ENCODE measurements at places on chromosomes 11 and 22.

DNA sequence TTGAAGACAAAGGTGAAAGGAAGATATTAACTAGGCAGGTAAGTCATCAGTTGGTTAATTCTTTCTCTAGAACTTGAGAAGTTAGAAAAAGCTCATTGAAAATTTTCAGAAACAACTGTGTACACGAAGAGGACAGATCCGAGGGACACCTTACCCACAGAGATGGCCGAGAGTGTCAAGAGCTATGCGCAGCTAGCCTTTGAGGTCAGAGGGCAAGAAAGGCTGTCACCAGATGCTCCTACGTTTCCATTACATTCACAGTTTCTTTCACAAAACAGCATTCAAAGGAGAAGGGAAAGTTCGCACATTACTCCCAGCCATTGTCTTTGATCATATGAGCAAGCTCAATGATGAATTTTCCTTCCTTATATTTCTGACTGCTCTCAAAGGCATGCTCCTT is 34.8 kb downstream of the YPEL1 start:
- no peak for DNase-seq

DNA sequence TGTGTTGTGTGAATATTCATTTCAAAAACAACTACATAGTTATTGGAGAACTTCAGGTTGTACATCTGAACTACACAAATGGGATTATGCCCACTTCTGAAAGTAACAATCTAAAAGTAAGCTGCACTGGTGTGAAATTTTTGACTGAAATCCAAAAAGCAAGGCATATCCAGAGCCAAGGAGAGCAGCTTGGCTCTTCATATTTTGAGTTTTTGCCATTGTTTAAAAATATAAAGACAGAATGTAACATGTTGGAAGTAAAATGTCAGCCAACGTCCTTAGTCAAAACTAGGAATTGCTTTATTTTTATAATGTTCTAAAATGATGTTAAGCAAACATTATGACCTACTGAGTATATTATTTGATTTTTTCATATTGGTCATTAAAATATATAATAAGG is 45.8 kb upstream of the NOX4 start:
- DNase-seq: no peak

GRCh38 chr22:32411402-32411801 is 645 bp downstream of the RTCB start:
- DNase-seq: no peak

GRCh38 chr11:2686360-2687222 is 13.2 kb downstream of the KCNQ1OT1 start:
- DNase-seq: no peak

DNA sequence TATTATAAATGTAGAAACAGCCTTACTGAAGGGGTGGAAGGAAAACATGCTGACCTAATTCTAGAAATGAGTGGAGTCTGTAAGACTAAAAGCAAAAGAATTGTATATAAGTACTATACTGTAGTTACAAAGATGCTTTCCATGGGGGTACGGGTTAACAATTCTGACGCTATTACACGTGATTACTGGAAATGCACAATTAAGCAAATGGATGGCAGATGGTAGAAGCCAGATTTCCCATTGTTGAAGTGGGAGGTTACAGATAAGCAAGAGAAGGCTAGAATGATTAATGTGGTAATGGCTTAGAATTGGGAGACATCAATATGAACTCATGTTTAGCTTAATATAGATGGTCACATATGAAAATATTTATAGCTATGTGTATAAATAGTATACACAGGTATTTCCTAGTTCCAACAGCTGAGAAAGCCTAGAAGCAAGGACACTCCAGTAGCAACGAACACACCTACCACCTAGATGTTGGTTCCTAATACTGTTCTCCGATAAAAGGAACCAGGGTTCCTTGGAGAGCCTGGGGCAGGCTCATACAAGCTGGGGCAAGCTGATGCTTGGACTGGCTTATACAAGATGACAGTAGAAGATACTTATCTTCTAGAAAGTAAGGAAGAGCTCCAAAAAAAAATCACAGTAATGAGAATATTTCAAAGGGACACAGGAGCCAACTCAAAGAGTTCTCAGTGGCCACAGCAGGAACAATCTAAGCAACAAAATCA is 13.5 kb downstream of the SMC1B start:
- no peak for DNase-seq

DNA sequence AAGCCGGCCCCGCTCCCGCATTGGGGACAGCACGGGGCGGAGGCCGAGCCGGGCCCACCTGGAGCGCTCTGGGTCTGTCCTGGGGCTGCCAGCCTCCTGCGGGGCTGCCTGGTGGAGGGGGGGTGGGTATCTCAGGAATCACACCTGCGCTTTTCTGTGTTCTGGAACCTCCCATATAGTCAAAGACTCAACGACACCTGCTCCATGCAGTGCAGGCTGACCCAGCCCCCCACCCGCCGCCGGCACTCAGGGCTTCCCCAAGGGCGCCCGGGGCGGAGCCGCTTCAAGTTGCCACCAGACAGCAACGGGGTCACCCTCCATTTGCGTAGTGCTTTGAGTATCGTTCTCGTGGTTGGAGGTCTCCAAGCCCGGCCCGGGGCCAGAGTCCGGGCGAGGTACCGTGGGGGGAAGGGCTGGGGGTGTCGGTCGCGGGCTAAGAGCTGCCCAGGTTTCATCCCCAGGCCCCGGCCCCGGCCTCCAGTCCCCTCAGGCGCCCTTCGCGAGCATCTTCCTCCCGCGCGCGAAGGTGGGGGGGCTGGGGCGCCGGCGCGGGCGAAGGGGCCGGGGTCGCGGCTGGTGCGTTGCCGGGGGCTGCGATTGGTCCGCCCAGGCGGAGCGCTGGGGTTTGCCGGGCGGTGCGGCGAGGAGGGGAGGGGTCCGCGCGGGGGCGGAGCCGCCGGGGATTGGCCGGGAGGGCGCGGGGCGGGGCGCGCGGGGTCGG is 6.6 kb downstream of the TSPAN4 start:
- no peak for DNase-seq

GRCh38 chr11:1882265-1883238 is 9.1 kb downstream of the PRR33 start:
- DNase-seq: no peak

GRCh38 chr11:75249704-75250103 is 9.1 kb downstream of the TPBGL start:
- no peak for DNase-seq

GRCh38 chr22:37088750-37089408 is 20.6 kb downstream of the TMPRSS6 start:
- DNase-seq: no peak

GRCh38 chr11:44017443-44018126 is 30.2 kb upstream of the ACCSL start:
- DNase-seq: no peak

- DNase-seq: no peak
Measured at GRCh38 chr11:71304491-71304890, 52.1 kb upstream of the SHANK2 start.

DNA sequence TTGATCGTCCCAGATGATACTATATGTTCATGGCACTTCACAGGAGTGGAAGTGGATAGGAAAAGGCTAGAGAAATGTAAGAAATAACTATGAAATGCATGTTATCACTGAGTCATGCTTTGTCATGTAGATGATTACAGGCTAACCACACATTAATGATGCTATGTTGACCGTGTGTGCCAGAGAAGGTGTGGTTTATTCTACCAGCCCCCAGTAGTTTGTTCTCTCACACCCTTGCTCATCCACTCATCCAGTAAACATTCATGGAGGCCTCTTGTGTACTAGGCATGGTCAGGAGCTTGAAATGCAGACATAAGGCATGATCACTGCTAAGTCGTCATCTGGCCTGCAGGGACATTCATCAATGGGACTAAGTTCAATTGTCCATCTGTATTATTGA is 153.0 kb upstream of the PITPNB start:
- no peak for DNase-seq

- DNase-seq: no peak
Measured at GRCh38 chr22:28900379-28900925, 17.1 kb downstream of the ZNRF3 start.

DNA sequence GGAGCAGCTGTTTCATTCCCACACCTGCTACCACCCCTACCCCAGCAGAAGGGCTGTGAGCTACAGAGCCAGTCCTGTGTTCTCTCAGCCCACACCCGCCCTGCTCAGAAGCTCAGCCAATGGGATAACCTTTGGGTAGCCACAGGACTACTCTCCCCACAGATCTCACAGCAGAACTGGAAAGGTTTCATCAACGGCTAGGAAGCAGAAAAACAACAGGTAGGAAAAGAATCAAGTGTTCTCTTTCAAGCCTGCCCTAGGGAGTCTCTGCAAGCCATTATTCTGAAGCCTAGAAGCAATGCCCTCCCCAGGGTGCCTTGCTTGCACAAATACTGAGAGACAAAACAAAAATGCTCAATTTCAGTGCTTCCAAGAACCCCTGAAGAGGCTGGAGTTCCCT is 77.2 kb downstream of the TMPRSS5 start:
- no peak for DNase-seq

- DNase-seq: no peak
Measured at GRCh38 chr22:44186737-44187136, 6.0 kb downstream of the PARVG start.

DNA sequence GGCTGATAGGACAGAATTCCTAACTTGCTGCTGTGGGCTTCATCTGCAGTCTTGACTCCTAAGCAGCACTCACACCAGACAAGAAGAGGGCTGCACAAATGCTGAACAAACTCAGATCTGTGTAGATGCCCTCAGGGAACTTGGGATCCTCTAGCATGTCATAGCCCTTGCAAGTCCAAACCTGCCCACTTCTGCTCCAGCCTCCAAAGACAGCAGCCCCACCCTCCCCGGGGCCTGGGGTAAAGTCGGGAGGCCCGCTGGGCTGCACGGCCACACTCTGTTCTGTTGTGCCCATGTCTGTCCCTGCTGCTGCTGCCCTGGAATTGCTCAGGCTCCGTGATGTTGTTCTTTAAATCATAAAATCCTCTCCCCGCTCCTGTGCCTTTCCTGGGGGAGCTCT is 28.3 kb downstream of the DRD2 start:
- DNase-seq: no peak

DNA sequence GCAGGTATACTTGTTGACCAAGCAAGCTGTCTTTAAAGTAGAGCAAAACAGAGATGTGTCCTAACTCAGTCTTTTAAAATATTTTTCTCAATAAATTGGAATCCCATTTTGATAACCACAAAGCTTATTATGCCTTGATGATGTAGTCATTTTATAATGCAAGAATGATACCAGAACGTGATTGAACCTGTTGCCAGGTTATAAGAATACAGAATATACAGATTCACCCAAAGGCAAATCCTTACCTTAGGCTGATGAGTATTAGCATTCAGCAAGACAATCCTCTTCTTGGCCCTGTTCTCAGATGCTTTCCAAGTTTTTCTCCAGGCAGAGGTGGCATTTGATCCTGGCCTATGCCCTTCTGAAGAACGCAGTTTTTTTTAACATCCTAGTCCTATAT is 76.1 kb downstream of the PPFIBP2 start:
- DNase-seq: no peak

- no peak for DNase-seq
Measured at GRCh38 chr22:30158277-30158676, 78.0 kb downstream of the HORMAD2 start.

Data from brain pericyte (primary cell).